ENCODE measurements at places on chromosomes 12 and 14.

GRCh38 chr14:105884808-105885281 lies 358.5 kb downstream of the TMEM121 start:
- DNase-seq: no peak

GRCh38 chr12:51984657-51985056 lies 22.1 kb upstream of the TAMALIN start:
- DNase-seq: no peak

- no peak for DNase-seq
These were observed 69.6 kb downstream of the GALNT8 start for GRCh38 chr12:4789776-4790175.

- DNase-seq: no peak
These were observed 22.3 kb upstream of the ITPR2 start for GRCh38 chr12:26855337-26855736.

- DNase-seq: peak; percentile 22
These were observed 154.1 kb upstream of the ATP2B1 start for GRCh38 chr12:89862511-89863445.

DNA sequence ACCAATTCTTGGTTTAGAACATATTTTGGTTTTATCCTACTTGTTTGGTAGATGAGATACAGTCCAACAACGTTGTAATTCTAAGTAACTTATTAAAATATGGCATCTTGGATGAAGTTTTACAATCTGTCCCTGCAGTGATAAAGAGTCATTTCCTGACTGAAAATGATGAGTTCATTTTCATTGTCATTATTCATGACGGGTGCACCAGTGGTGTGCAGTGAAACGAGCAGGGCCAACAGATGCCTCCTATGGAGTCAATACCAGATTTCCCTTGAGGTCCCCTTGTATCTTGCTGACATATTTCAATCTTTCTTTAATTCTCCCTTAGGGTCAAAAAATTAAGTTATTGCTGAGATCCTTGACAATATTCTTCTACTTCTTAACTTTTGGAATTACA lies 438.5 kb downstream of the LRIG3 start:
- no peak for DNase-seq

DNA sequence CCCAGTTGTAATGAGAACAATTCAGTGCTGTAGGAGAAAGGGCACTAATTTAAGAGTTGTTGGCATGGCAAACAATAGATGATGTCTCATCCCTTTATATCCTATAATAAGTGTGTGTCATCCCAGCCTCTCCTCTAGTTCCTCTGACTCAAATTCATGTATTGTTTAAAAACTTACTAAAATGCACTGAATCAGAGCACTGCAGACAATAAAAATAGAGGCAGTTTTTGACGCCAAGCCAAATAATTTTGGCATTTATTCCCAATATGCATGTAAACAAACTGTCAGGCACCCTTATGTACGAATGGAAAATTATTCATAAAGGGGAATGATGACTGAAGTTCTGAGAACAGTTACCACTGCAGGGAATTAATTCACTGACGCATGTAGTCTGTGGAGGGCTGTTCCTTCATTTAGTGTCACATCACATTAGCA lies 57.9 kb upstream of the TMX1 start:
- no peak for DNase-seq

DNA sequence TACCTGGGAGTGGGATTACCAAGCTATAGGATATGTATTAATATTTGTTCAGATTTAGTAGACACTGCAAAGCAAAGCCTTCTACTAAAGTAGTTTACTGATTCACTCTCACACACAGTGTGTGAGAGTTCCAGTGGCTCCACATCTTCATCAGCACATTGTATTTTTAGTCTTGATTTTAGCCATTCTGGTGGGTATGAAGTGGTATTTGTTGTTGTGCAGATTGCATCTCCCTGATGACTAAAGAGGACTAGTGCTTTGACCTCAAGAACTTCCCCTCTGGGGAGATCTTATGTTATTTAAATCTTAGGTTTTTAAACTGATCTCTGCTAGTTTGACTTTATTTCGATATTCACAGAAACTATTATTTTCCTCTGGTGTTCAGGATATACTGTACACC lies 479.7 kb upstream of the RGS6 start:
- no peak for DNase-seq

DNA sequence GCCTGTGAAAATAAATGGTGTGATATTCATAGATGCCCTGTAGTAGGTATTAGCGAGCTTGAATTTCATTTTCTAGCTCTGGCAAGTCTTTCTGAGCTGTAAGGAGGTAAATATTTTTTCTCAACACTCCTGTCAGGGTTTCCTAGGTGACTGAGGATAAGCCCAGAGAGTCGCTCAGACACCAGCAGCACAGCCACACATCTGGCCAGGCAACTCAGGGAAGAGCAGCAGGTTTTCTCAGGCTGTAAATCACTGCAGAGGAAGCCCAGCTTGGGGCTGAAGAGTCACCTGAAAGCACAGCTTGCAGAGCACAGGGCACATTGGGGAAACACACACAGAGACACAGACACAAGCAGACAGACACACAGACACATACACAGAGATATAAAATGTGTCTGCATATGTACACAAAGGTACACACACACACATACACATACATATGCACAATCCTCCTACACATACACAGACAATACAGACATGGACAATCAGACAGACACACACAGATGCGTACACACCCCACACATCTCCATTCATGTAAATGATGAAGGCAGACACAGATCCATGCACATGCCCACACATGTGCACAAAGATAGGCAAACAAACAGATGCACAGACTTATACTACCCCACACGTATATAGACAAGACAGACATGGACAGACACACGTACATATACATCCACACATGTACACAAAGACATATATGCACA lies 232.0 kb upstream of the TMTC1 start:
- DNase-seq: no peak

GRCh38 chr12:122722387-122722786 lies 5.8 kb upstream of the HCAR3 start:
- DNase-seq: no peak

DNA sequence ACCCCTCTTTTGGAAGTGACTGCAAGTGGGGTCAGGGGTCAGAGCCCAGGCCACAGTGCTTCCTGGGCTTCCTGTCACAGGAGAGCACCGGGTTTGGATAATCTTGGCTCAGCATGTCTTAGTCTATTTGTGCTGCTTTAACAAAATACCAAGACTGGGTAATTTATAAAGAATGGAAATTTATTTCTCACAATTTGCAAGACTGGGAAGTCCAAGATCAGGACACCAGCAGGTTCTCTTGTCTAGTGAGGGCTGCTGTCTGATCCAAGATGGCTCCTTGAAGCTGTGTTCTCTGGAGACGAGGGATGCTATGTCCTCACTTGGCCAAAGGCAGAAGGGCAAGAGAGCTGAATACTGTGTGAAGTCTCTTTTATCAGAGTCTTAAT lies 74.1 kb downstream of the RIN3 start:
- DNase-seq: no peak

DNA sequence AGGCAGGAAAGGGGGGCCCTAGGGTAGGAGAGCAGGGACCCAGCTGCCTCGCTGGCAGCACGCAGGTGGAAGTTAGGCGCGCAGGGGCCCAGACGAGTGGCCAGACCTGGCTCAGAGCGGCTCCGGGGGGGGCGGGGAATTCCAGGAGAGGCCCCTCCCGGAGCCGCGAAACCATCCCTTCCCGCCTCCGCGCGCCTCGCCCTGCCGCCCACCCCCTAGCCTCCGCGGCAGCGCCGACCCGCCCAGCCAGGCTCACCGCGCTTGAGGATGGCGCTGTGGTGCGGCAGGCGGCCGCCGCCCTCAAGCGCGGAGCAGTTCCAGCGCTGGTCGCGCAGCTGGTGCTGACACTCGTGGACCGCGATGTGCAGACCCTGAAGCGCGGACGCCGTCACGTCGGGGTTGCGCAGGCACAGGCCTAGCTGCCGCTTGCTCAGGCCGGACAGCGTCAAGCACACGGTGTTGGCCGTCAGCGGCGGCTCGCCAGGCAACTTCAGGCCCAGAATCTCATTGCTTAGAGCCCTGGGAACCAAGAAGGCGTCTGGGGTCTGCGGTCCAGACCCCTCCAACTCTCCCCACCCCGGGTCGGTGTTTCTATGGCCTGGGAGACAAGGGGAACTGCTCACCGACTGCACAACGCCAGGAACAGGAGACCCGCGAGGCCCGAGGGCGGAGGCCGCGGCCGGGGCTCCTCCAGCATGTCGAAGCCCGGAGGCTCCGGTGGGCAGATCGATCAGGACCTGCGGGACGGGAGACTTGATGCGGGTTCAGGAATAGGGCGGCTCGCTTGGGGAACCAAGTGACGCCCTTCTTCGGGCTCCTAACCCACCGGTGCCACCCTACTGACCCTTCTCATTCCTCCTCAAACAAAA lies 1.5 kb downstream of the WNT10B start:
- DNase-seq: peak; percentile 48

DNA sequence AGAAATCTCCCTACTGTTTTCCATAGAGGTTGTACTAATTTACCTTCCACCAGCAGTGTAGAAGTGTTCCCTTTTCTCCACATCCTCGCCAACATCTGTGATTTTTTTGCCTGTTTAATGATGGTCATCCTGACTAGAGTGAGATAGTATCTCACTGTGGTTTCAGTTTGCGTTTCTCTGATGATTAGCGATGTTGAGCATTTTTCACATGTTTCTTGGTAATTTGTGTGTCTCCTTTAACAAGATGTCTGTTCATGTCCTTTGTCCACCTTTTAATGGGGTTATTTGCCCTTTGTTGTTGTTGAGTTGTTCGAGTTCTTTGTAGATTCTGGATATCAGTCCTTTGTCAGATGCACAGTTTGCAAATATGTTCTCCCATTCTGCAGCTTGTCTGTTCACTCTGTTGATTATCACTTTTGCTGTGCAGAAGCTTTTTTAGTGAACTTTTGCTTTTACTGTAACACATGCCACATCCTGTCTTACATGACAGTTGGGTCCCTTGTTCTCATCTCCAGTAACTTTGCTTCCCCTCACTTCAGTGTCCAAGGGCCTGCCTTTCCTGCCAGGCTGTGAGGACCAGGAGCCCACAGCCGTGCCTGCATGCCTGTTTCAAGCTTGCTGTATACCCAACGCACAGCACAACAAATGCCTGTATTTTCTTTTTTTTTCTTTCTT lies 64.9 kb downstream of the SPRING1 start:
- no peak for DNase-seq

GRCh38 chr12:26116829-26117715 lies 7.8 kb downstream of the BHLHE41 start:
- no peak for DNase-seq

- DNase-seq: no peak
These were observed 15.7 kb downstream of the CLIP1 start for GRCh38 chr12:122406701-122407164.

- peak; percentile 49 for DNase-seq
These were observed 138.0 kb downstream of the ASCL4 start for GRCh38 chr12:107912421-107913004.

DNA sequence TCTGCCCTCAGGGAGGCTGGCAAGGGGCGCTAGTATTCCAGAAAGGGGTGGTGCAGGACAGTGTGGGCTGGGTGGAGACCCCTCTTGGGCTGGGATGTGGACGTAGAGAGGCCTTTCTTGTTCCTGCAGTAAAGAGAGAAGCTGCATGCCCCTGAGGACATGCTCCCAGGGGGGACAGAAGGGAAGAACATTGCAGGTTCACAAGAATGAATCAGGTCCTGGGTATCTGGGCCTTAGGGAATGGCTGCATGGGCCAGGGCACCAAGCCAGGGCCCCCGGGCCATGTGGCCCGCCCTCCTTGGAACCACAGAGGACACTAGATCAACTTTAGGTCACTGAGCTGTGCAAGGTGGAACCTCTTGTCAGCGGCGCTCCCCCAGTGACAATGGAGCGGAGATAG lies 51.8 kb downstream of the ZNF664 start:
- DNase-seq: no peak

Measured in stimulated activated CD4-positive, alpha-beta T cell treated with anti-CD3 and anti-CD28 coated beads, Interleukin-15, amount 100 ng/mL, for 1 hour (primary cell).